Cardiac fibroblast (primary cell): ENCODE measurements at places on chromosomes 13 and 19.

DNA sequence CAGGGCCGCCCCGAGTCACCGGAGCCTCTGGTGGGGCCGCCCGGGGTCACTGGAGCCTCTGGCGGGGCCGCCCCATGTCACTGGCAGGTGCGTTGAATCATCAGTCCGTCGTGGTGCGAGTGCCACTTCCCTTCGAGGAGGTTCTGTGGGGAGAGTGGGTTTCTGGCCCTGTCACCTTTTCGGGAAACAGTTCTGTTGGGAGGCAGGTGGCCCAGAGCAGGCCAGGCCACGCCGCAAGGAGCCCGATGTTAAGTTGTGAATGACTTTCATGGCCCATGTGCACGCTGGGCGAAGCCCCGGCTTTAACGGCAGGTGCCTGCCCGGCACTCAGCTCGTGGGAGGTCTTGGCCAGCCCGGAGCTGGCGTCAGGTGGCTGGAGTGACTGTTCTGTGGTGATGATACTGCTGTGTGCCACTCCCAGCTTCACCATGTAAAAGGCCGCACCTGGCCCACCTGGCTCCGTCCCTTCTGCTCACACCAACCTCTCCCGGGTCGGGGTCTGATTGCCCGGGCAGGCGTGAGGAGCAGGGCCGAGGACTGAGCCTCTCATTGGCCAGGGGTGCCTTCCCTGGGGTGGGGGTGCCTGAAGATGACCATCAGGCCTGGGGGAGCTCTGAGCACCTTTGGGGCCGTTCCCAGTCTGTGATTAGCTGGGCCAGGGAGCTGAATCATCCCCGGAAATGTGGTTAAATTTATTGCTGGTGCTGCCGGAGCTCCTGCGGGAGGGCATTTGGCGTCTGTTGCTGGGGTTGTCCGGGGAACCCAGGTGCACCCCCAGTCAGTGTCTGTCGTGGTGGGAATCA lies 29.2 kb downstream of the CSNK1G2 start:
- DNase-seq = no peak

GRCh38 chr13:25816239-25816638 lies 235.6 kb downstream of the SHISA2 start:
- DNase-seq = no peak

- no peak for DNase-seq
Observed at GRCh38 chr13:111880185-111880584, 186.8 kb upstream of the SOX1 start.

- DNase-seq = peak; percentile 61
Observed at GRCh38 chr13:25738342-25739196, 313.2 kb downstream of the SHISA2 start.

DNA sequence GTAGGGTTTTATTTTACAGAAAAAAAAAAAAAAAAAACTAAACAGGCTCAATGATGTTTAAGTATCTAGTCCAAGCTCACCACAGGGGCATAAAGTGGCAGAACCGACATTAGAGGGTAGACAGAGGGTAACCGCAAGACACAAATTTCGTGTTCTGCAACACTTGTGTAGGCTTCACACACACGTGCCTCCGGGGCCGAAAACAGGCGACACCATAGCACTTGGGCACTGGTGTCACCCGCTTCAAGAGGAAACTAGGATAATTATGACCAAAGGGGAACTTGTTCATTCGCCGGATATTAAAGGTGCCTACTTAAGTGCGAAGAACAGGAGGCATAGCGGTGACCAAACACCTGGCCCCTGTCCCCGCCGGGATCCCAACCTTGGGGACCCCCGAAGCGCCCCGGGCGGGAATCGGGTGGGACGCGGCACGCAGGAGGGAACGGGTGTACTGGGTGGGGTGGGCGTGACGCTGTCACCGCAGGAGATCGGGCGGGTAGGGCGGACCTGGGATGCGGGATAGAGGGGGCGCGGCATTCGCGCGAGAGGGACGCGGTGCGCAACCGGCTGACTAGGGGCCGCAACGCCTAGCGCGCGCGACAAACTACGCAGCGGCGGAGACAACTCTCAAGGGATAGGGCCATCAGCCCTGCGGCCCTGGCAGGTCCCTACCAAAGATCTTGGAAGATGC lies 558 bp downstream of the MZT1 start:
- DNase-seq = no peak

- DNase-seq = no peak
Observed at GRCh38 chr19:4066176-4066606, 508 bp downstream of the ZBTB7A start.

DNA sequence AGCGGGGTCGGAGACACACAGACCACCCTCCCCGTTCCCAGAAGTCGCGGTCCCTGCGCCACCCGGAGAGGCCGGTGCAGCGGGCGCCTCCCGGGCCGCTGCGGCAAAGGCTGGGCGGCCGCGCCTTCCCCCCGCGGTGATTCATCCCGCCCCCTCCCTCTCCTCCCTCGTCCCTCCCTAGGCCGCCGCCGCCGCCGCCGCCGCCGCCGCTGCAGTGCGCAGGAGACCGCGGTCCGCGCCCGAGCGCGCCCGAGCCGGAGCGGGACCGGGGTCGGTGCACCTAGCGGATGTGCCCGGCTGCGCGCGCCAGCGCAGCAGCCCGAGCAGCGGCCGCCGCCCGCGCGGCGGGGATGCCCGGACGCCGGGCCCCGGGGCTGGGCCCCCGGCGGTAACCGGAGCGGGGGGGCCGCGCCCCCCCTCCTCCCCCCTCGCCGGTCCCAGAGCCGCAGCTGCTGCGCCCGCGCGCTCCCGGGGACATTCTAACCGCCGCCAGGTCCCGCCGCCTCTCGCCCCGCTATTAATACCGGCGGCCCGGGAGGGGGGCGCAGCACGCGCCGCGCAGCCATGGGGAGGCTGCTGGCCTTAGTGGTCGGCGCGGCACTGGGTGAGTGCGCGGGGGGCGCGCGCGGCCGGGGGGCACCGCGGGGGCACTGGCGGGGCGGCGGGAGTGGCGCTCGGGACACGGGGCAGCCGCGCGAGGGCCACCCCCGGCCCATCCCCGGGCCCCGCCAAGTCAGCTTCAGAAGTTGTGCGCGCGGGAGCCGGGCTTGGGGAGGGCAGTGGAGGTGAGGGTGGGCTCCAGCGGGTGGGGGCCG lies at the start of gene SCN1B:
Gene SCN1B, plus strand, starts transcription at position 214 of the 815 bp plus-strand sequence. Its CDS starts 351 bp downstream, at position 565.
- peak; percentile 65 for DNase-seq

DNA sequence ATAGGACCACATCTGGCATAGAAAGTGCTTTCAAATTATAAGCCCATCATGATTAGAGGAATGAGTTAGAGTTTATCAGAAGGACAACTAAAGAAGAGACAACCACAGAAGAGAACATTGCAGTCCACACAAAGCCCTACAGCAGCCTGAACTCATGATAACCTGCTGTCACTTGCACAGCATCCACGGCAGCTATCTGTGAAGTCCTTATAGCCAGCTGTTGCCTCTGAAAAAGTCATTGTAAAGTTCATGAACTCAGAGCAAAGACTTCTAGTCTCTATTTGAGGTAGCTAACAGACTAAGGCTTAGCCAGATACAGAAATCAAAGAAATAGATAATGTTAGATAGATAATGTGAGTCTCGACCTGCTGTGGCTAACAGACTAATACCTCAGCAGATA lies 450.0 kb downstream of the KLF5 start:
- no peak for DNase-seq

DNA sequence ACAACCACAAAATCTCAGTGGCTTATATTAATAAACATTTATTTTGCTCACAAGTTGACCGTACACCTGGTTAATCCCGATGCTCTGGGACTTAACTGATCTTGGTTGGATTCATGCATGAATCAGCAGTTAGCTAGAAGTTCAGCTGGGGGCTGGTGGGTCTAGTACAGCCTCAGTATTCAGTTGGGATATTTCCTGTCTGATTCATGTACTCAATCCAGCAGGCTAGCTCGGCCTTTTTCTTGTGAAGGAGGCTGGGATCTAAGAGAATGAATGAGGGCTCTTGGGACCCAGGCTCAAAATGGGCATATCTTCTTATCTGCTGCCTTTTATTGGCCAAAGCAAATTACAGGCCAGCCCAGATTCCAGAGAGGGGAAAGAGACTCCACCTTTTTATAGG lies 178.8 kb downstream of the KCTD12 start:
- peak; percentile 57 for DNase-seq

DNA sequence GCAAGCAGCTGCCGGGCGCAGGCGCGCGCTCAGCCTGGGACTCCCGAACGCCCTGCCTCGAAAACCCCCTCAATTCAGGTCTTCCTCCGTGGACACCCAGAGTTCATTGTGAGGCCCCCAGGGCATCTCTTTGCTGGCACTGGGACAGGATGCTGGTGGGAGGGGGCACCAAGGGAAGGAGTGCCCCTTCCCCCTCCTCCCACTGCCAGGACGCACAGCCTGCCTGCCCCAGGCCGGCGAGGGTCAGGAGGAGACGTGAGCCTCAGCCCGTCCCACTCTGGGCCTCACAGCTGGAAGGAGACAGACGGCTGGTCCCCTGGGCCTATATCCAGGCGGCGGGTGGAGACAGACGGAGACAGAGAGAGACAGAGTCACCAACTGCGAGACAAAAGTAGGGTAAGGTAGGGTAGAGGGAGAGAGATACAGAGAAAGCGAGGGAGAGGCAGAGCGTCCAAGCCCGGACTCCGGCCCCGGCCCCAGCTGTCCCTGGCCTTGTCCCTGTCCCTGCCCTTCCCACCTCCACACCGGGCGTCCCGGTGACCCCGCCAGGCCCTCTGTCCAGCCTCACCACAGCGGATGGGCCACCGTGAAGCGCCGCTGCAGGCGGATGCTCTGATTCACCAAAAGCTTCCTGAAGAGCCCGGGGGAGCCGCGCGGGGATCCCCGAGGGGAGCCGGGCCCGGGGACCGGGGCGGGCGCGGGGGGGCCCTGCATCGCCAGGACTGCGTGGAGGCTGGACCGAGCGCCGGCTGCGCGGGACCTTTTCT lies at the start of gene PDE4C:
Gene PDE4C, minus strand, starts transcription at position 737 of the 767 bp plus-strand sequence. Its CDS starts 23 bp downstream, at position 714.
- DNase-seq = peak; percentile 25

GRCh38 chr19:44905437-44906160 lies at the start of gene APOE:
Gene APOE, plus strand, starts transcription at chr19:44905796. Its CDS starts 829 bp downstream, at chr19:44906625.
- DNase-seq = peak; percentile 91

- DNase-seq = no peak
Observed at GRCh38 chr19:17538684-17539237, 16.7 kb upstream of the COLGALT1 start.

- no peak for DNase-seq
Observed at GRCh38 chr13:32010136-32010535, 21.4 kb upstream of the FRY start.

DNA sequence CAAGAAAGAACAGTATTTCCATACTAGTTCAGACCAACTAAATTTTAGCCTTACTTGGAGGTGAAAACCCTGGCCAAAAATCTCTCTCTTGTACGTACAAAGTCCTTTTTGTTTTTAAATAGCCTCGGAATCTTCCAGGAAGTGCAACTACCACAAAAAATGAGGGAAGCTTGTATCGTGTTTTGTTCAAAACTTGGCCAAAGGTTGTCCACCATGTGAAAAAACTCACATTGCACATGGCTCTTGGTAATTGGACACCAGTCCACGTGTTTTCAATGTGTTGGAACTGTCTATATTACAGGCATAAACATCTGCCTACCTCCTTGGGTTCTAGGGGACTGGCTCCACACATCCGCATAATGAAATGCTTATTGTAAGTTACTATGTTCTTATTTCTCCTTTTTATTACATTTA lies 15.2 kb upstream of the STRN4 start:
- DNase-seq = peak; percentile 75

- no peak for DNase-seq
Observed at GRCh38 chr19:4557144-4557970, 2.1 kb downstream of the SEMA6B start.

DNA sequence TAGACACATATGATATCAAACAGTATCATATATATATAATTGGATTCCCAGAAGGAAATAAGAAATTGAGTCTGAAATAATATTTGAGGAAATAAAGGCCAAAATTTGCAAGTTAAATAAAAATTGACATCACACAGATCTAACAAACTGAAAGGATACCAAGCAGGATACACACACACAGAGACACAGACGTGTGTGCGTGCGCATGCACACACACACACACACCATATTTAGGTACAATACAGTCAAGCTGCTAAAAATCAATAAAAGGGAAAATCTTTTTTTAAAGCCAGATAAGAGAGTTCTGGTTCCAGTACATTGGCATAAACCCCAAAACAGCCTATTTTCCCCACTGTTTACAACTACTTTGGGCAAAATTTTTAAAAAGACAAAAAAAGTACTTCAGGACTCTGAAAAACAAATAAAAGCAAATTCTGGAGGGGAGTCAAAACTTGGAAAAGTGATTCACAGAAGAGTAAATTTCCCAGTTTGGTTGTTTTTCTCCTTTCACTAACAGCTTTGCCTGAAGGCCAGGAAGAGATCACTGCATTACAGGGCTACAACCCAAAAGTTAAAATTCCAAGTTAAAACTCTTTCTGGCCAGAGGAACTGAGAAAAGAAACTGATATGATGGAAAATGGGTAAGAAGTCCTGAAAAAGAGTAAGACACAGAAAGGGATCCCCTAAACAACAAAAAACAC lies 16.2 kb downstream of the MYCBP2 start:
- peak; percentile 36 for DNase-seq

DNA sequence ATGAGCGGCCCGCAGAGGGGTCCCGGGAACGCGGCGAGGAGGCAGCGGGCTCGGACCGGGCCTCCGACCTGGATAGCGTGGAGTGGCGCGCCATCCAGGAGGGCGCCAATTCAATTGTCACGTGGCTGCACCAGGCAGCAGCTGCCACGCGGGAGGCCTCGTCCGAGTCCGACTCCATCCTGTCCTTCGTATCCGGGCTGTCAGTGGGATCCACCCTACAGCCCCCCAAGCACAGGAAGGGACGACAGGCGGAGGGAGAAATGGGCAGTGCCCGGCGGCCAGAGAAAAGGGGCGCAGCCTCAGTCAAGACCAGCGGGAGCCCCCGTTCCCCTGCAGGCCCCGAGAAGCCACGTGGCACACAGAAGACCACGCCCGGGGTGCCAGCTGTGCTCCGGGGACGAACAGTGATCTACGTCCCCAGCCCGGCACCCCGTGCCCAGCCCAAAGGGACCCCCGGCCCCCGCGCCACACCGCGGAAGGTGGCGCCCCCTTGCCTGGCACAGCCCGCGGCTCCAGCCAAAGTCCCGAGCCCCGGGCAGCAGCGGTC lies 10.7 kb downstream of the C19orf25 start:
- no peak for DNase-seq

- DNase-seq = peak; percentile 84
Observed at GRCh38 chr19:9914315-9915207, 21.8 kb downstream of the OLFM2 start.

DNA sequence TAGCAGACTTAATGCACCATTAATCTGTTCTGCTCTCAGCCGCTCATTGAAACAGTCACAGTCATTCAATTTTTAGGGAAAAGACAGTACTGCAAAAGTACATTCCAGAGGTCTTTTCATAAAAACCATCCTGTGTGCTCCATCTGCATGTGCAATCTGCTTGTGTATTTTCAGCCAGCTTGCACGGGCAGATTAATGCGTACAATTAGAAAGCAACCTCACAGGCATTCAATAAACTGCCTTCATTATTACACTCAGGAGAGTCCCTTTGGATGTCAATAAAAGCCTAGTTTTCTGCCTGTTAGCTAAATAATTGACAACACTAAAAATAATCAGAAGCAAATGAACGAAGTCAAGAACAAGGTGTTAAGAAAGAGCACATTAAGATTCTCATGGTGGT lies 41.9 kb downstream of the EPSTI1 start:
- DNase-seq = no peak

DNA sequence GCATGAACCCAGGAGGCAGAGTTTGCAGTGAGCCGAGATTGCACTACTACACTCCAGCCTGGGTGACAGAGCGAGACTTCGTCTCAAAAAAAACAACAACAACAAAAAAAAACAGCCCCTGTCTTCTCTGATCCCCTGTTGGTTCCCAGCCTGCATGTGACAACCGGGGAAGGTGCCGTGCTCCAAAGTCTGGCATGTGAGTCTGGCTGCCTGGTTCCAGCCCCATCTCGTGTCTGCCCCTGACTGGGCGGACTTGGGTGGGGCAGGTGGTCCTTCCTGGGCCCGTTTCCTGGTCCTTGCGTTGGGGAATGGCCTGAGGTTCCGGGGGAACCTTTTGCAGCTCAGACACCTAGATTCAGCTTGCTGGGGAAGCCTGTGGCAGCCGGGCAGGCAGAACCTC lies 50.5 kb downstream of the DNM2 start:
- no peak for DNase-seq
